ENCODE measurements at places on chromosomes 6 and 20.

- no peak for DNase-seq
Measured at GRCh38 chr6:111606620-111607115, 990 bp upstream of the TRAF3IP2 start.

DNA sequence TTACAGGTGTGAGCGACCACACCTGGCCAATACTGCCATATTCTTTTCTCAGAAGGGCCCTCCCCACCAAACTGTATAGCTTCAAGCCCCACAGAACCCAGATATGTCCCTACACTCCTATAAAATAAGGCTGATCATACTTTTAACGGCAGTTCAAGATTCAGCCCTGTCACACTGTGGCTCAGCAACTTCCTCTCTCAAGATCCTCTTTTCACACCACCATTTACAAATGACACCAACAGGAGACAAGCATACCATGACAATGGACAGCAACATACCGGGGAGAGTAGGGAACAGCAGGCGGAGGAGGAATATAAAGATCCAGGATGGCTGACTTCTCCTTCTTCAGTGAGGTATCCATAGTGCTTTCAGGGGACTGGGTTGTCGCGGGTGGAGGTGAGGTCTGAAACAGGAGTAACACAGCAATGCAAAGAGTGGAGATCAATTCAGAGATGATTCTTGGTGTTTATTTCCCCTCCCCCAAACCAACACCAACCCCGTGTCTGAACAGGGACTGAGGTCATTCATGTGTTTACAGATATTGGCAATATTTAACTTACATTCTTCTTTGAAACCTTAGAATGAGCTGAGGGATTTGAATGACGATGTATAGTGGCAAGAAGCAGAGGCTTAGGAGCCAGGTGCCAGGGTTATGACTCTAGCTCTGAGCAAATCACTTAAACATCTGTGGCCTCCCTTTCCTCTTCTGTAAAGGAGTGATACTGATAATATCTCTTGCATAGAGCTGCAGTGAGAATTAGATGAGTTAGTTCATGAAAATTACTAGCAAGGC is 57.6 kb upstream of the IPCEF1 start:
- DNase-seq, result no peak

GRCh38 chr20:10468340-10468845 is 33.3 kb downstream of the SLX4IP start:
- no peak for DNase-seq

DNA sequence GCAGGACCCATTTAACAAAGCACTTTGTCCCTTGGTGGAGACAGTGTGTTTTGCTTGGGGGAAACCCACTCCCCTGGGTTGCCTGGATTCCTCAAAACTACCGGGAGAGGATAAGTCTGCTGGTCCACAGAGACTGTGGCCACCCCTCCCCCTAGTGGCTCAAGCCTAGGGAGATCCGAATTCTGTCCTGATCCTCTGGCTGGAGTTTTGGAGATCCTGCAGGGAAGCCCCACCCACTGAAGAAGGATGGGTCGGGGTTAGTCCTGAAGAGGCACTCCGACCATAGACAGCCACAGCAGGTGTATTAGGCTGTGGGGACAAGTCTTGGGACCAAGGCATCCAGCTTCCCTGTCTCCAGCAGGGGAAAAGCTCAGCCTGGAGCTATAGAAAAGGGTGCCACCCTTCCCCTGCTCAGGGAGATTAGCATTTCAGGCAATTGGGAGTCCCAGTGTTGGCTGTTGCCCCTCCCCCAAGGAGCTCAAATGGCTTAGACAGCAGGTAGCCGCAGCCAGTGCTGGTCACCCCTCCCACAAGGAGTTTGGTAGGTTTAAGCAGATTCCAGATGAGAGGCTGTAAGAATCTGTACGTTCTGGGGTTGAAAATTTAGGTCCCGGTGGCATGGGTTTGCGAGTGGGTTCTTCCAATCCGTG is 750.0 kb downstream of the TBC1D32 start:
- DNase-seq, result no peak

DNA sequence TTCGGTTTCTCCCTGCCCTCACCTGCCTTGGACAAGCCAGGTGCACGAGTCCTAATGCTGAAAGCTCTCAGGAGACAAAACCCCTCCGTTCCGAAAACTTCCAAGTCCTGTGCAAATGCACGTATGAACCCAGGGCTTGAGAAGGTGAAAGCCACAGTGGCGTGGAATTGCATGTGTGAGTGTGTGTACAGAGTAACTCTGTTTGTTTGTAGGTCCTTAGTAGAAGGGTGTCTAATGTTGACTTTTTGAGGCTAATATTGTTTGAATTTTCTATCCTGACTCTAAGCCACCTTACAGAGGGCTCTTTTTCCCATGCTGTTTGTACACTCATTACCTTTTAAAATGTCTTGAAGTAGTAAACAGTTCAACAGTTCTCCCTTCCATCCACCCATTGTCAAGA is 129.1 kb downstream of the FOXA2 start:
- no peak for DNase-seq

Data from activated T-helper 1 cell treated with Interleukin-2 at 50 U/mL for 16 hours (primary cell).